Activated T-cell treated with anti-CD3 and anti-CD28 coated beads, Interleukin-2, amount 50 U/mL, for 72 hours (primary cell): ENCODE measurements at places on chromosomes 4 and X. TPM values are rescaled to one million over a fixed set of nuclear protein-coding genes. Genes with fewer than 3 reads are reported as not detected.

DNA sequence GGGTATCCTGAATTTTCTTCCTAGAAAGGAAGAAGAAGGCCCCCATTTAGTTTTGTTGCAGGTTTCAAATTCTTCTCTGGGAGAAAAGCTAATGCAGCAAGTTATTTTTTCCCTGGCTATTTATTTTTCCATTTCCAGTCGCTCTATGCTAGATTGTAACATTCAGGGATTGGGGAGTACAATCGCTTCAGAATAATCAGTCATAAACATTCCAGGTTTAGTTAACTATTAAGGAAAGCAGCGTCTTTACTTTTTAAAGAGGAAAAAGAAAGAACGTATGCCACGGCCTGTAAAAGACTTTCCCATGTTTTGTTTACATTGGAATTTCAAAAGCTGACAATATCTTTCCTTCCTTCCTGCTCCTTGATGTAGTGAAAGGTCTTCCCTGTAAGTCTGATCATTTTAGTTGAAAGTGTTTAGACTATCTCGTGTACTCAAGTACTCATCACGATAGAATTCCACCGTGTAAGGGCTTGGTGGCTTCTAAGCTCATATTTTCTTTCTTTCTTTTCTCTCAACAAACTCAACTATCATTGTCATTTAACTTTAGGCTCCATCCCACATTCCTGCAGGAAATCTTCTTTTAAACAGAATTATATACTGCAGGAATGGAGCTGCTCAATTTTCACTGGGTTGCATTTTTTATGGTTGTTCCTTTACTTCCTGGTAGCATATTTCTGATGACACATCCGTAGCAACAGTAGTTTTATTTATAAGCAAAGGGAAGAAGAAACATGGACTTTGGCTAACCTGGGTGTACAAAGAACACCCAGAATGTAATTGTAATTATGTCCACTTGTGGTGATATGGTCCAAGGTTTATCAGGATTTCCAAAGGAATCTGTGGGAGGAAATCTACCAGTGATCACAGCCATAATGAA lies 213.1 kb upstream of the FAT1 start:
- DNase-seq = no peak

DNA sequence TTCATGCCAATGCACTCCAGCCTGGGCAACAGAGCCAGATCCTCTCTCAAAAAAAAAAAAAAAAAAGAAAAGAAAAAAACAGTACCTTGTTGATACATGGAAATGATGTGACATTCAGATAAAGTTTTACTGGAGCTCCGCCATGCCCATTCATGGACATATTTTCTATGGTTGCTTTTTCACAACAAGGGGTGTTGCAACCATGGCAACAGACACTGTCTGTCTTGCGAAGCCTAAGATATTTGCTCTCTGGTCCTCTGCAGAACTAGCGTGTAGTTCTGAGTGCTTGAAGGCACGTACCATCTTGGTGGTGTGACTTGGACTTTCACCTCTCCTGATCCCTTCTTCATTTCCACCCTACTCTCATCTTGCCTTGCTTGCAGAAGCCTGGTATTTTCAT lies 53.2 kb downstream of the TBL1X start:
- DNase-seq = no peak

GRCh38 chr4:114684462-114684861 lies 85.9 kb downstream of the UGT8 start:
- no peak for DNase-seq

DNA sequence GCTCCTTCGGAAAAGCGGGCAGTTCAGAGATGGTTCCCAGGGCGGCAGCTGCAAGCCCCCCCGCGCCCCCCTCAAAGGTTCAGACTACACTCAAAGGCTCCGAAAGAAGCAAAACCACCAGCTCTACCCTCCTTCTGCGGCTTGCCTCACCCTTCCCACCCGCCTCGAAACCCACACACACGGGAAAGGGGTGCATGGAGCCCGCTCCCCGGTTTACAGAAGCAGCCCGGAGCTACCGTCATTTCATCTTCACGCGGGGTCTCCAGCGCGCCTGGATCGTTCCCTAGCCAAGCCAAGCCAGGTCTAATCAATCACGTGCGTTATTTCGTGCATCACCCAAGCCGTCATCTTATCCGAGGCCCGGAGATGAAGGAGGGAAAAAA lies 1.2 kb downstream of the NLGN4X start:
- no peak for DNase-seq

DNA sequence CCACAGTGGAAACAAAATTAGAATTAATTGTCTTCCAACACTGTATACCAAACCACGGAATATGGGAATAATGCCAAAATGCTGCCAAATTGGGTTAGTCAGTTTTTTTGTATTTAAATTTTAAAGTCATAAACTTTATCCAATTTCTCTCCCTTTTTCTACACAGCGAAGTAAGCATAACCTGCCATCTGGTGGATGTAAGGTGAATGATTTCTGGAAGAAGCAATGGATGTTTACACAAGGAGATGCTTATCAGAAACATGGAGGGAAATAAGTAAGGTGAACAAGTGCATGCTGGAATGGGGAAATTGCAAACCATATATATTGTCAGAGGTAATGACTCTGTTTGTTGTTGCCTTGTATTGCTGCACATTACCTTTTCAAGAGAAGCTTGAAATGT lies 691.9 kb downstream of the TECRL start:
- no peak for DNase-seq

- DNase-seq = no peak
Observed at GRCh38 chrX:41693024-41693423, 4.3 kb downstream of the GPR34 start.

GRCh38 chrX:133185938-133186337 lies 32.2 kb downstream of the TFDP3 start:
- DNase-seq = no peak

DNA sequence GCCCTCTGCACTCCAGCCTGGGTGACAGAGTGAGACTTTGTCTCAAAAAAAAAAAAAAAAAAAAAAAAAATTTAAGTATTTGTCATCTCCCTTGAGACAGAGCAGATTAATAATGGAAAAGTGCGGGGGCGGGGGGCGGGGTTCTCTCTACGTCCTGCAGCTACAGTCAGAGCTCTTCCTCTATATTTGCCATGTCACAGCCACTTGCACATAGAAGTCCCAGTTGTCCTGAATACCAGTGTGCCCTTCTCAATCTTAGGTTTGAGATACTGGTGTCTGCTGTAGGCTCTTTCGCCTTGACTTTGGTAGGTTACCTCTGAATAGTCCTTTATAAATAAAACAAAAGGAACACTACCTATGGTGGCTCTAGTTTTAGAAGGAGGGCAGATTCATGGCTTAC lies 237.8 kb upstream of the PGRMC2 start:
- DNase-seq = no peak

DNA sequence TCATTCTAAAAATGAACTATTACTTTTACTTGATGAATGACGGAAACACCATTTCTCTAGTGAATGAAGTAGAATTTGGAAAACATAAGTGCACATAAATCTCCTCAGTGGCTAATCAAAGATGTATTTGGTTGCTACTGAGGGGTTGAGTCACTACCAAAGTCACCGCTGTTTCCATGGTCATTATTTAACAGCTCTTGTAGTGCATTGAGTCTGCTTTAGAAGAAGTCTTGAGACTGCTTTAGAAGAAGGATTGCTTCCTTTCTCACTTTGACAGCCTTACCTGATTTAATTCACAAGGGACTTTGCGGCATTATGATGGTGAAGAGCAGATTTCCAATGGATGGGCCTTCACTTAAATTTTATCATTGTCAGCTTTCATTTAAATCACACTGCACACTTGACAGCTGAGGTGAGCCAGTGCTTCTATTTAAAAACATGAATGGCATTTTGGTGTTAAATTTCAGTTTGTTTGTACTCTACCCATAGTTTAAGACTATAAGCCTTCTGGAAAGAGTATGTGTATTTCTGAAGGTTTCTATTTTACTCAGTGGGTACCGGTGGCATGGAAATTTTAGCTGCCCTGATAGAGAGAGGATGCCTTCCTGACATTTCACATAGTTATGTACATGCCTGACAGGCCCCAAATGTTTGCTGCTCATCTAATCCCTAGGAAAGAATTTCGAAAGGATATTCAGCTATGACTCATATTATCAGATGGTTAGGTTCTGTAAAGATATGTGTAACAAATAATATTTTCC lies 9.5 kb downstream of the ASB5 start:
- no peak for DNase-seq

GRCh38 chr4:149555146-149555545 lies 260.5 kb downstream of the IQCM start:
- no peak for DNase-seq

- DNase-seq = no peak
Observed at GRCh38 chr4:121183361-121183760, 19.2 kb upstream of the TNIP3 start.

- no peak for DNase-seq
Observed at GRCh38 chr4:67988991-67989390, 25.7 kb upstream of the TMPRSS11A start.

- DNase-seq = no peak
Observed at GRCh38 chrX:117274965-117275364, 812.2 kb upstream of the CT83 start.

SORBS2 gene
- 0.26 TPM for total RNA-seq

VCX3B gene
- total RNA-seq = not detected

SCLT1 gene
- 25.6 TPM for total RNA-seq

P2RY8 gene
- 45.7 TPM for total RNA-seq
